ENCODE measurements at places on chromosomes 1 and 21. TPM values are rescaled to one million over a fixed set of nuclear protein-coding genes. Genes with fewer than 3 reads are reported as not detected.

The FAM167B gene
- 0.18 TPM for total RNA-seq

The CRYAA gene
- total RNA-seq = not detected

The HSF2BP gene
- 0.90 TPM for total RNA-seq

The KRTAP21-2 gene
- total RNA-seq = not detected

DNA sequence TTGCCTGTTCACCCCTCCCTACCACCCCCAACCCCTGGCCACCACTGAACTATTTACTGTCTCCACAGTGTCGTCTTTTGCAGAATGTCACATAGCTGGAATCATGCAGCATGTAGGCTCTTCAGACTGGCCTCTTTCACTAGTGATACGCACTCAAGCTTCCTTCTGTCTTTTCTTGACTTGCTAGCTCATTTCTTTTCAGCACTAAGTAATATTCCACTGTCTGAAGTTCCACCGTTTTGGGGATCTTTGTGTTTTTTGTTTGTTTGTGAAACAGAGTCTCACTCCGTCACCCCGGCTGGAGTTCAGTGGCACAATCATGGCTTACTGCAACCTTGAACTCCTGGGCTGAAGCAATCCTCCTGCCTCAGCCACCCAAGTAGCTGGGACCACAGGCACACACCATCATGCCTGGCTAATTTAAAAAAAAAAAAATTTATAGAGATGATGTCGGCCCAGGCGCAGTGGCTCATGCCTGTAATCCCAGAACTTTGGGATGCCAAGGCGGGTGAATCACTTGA lies 43.4 kb upstream of the SLC25A33 start:
- no peak overlapping the region for H3K4me3 ChIP-seq
- no peaks in the 10 kb centered on the region for H3K36me3 ChIP-seq
- no peak overlapping the region for H3K27ac ChIP-seq
- peaks cover 5% of the 10 kb centered on the region for H3K27me3 ChIP-seq
- no peaks in the 10 kb centered on the region for H3K4me1 ChIP-seq
- no peak for DNase-seq

DNA sequence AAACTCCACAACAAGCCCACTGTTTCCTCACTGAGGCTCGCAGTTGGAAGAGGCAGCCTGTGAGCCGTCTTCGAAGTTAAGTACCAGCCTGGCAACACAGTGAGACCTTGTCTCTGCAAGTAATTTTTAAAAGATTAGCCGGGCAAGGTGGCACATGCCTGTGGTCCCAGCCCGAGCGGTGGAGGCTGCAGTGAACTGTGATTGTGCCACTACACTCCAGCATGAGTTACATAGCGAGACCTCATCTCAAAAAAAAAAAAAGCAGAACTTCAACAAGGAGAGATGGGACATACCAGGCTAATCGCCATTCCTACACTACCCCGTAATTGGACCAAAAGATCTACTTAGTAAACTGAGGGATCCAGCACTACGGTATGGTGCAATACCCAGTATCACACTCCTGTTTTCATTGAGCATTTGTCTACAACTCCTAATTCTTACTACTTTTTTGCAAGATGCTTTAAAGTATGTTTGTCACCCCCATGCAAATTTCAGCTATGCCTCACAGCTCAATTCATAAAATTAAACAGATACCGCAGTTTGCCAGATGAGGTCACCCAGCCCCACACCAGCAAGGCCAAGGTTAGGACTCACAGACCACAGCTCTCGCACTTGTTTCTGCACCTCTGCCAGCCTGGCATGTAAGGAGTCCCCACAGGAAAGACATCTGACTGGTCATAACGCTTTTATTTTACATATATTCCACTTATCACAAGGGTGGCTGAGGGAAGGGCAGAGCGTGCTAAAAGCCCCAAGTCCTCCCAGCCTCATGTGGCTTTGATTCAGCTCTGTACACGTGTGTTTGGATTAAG lies 21.0 kb downstream of the SDE2 start:
- H3K36me3 ChIP-seq = peaks cover 24% of the 10 kb centered on the region
- H3K27ac ChIP-seq = no peak overlapping the region
- H3K4me1 ChIP-seq = no peaks in the 10 kb centered on the region
- DNase-seq = no peak

- peaks cover 63% of the 10 kb centered on the region for H3K27me3 ChIP-seq
- H3K36me3 ChIP-seq = no peaks in the 10 kb centered on the region
- no peak overlapping the region for H3K4me3 ChIP-seq
- H3K4me1 ChIP-seq = no peaks in the 10 kb centered on the region
Measured at GRCh38 chr1:154784924-154785531, 85.1 kb downstream of the KCNN3 start.

- DNase-seq = peak; percentile 64
- H3K4me3 ChIP-seq = no peak overlapping the region
- H3K27me3 ChIP-seq = no peaks in the 10 kb centered on the region
- no peak overlapping the region for H3K27ac ChIP-seq
Measured at GRCh38 chr1:231971397-231972110, 345.0 kb downstream of the DISC1 start.

GRCh38 chr1:9542430-9542829 lies 3.2 kb downstream of the SLC25A33 start:
- no peak overlapping the region for H3K27ac ChIP-seq
- H3K4me3 ChIP-seq = no peak overlapping the region
- H3K36me3 ChIP-seq = no peaks in the 10 kb centered on the region
- H3K27me3 ChIP-seq = no peaks in the 10 kb centered on the region
- peak; percentile 44 for DNase-seq

DNA sequence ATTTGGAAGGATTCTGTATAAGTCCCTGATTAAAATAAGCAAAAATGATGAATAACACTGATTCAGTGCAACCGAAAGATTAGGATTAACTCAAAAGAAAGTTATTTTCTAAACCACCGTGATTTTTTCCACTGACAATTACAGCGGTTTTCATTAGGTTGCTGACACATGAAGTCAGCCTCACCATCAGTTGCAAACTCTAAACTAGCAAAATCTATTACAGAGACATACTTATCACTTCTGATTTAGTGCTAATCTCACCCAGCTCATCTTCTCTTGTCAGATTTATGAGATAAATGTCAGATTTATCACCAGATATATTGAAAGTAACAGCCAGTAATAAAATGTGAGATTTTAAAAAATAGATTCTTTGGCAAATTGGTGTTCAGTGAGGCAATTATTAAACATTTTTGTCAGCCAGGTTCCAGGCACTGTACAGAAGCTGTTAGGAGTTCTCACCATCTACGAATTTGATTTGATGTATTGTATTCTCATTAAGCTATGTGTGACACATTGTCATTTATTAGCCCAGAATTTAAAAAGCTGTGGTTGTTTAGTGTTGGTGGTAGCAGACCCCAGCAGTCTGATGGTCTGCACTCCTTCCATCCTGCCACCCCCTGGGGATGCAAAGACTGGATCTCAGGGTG lies 37.3 kb upstream of the LGALS8 start:
- no peak for DNase-seq
- H3K36me3 ChIP-seq = no peaks in the 10 kb centered on the region
- no peak overlapping the region for H3K27ac ChIP-seq
- H3K4me3 ChIP-seq = no peak overlapping the region
- peaks cover 2% of the 10 kb centered on the region for H3K27me3 ChIP-seq
- no peaks in the 10 kb centered on the region for H3K4me1 ChIP-seq

- H3K27ac ChIP-seq = no peak overlapping the region
- 0 out of 2 replicates have a peak overlapping the region, but pooled peaks have one; percentile 18 for H3K4me3 ChIP-seq
- no peaks in the 10 kb centered on the region for H3K4me1 ChIP-seq
- DNase-seq = no peak
- peaks cover 93% of the 10 kb centered on the region for H3K27me3 ChIP-seq
Measured at GRCh38 chr1:50424045-50424883, 1.0 kb upstream of the DMRTA2 start.

GRCh38 chr1:1917995-1918900 lies 831 bp downstream of the TMEM52 start:
- H3K36me3 ChIP-seq = no peaks in the 10 kb centered on the region
- peaks cover 2% of the 10 kb centered on the region for H3K4me1 ChIP-seq
- peak overlapping the region; percentile 40 for H3K4me3 ChIP-seq
- H3K27me3 ChIP-seq = peaks cover 3% of the 10 kb centered on the region
